Left ventricle myocardium inferior (tissue), 1 donor: ENCODE measurements at places on chromosomes 4 and X. TPM values are rescaled to one million over a fixed set of nuclear protein-coding genes. Genes with fewer than 3 reads are reported as not detected.

- peaks cover 100% of the 10 kb centered on the region for H3K27me3 ChIP-seq
- peaks cover 43% of the 10 kb centered on the region for H3K4me1 ChIP-seq
- H3K4me3 ChIP-seq: peak within 1 kb of the TSS; percentile 63
- peak; percentile 74 for DNase-seq
- H3K36me3 ChIP-seq: no peaks in the 10 kb centered on the region
These were observed at the start of gene PITX2 for GRCh38 chr4:110622841-110623717. Gene PITX2 (minus strand): TSS chr4:110623077. CDS start chr4:110622460, 617 bp downstream.

- no peaks in the 10 kb centered on the region for H3K36me3 ChIP-seq
- H3K27ac ChIP-seq: no peak overlapping the region
- H3K4me3 ChIP-seq: no peak overlapping the region
- no peaks in the 10 kb centered on the region for H3K27me3 ChIP-seq
These were observed 427.9 kb upstream of the SPANXN1 start for GRCh38 chrX:144819406-144819805.

GRCh38 chrX:18672008-18672407 lies at the start of gene RS1:
Gene RS1 (minus strand): TSS chrX:18672108. CDS start chrX:18672068, 40 bp downstream.
- H3K36me3 ChIP-seq: no peaks in the 10 kb centered on the region
- H3K27ac ChIP-seq: no peak within 1 kb of the TSS
- H3K4me1 ChIP-seq: peaks cover 6% of the 10 kb centered on the region
- no peak for DNase-seq

GRCh38 chrX:101171883-101172400 lies 47.6 kb upstream of the DRP2 start:
- DNase-seq: no peak
- H3K36me3 ChIP-seq: no peaks in the 10 kb centered on the region
- no peaks in the 10 kb centered on the region for H3K27me3 ChIP-seq
- no peaks in the 10 kb centered on the region for H3K4me1 ChIP-seq

GRCh38 chr4:15469402-15470127 lies at the start of gene CC2D2A:
Gene CC2D2A (plus strand): TSS chr4:15469882. CDS start chr4:15475933, 6,051 bp downstream.
- peak within 1 kb of the TSS; percentile 71 for H3K4me3 ChIP-seq
- H3K27me3 ChIP-seq: no peaks in the 10 kb centered on the region
- peaks cover 40% of the 10 kb centered on the region for H3K4me1 ChIP-seq
- no peak for DNase-seq
- no peaks in the 10 kb centered on the region for H3K36me3 ChIP-seq

GRCh38 chrX:120790118-120790517 lies 85.5 kb downstream of the CT47B1 start:
- no peak overlapping the region for H3K4me3 ChIP-seq
- DNase-seq: no peak
- H3K27me3 ChIP-seq: no peaks in the 10 kb centered on the region
- peak overlapping the region; percentile 60 for H3K27ac ChIP-seq
- peaks cover 9% of the 10 kb centered on the region for H3K4me1 ChIP-seq

- no peaks in the 10 kb centered on the region for H3K27me3 ChIP-seq
- H3K27ac ChIP-seq: no peak overlapping the region
- no peak overlapping the region for H3K4me3 ChIP-seq
- H3K4me1 ChIP-seq: no peaks in the 10 kb centered on the region
- no peaks in the 10 kb centered on the region for H3K36me3 ChIP-seq
- no peak for DNase-seq
These were observed 91.6 kb upstream of the PLAC1 start for GRCh38 chrX:134749706-134750445.

DNA sequence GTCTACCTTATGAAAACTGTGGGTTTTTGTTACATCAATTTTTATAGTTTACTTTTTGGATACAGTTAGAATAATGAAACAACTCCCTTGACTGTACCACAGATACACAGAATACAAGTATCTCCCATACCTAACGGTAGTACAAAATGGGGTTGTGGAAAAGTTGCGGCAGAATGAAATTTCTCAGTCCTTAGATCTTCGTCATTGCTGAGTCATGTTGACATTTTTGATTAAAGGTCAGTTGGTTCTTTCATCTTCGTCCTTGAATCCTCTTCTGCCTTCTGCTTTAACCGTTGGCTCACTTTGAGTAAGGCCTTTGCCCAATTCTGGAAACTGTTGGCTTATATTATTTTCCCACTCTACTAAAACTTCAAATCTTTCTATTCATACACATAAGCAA lies 75.6 kb downstream of the TRIML1 start:
- H3K4me1 ChIP-seq: no peaks in the 10 kb centered on the region
- no peak for DNase-seq
- H3K27ac ChIP-seq: no peak overlapping the region
- H3K4me3 ChIP-seq: no peak overlapping the region

- no peak for DNase-seq
- H3K4me1 ChIP-seq: no peaks in the 10 kb centered on the region
- H3K36me3 ChIP-seq: no peaks in the 10 kb centered on the region
These were observed 349.8 kb downstream of the OPHN1 start for GRCh38 chrX:68083510-68083909.

DNA sequence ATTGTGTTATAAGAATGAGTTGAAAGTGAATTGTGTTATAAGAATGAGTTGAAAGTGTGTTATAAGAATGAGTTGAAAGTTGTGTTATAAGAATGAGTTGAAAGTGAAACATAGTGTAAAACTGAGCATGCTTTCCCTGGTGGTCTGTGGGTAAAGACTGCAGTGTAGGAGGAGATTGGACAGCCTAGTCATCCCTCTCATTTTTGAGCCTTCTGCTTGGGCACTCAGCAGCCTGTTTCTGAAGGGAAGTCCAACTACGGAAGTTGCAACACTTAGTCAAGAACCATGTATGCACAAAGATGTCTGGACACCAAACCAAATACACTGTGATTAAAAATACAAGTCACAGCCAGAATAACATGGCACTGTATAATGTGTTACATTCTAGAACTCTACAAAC lies 72.6 kb downstream of the ANK2 start:
- H3K27ac ChIP-seq: no peak overlapping the region
- H3K4me1 ChIP-seq: peaks cover under 1% of the 10 kb centered on the region
- H3K4me3 ChIP-seq: no peak overlapping the region
- no peaks in the 10 kb centered on the region for H3K36me3 ChIP-seq

DNA sequence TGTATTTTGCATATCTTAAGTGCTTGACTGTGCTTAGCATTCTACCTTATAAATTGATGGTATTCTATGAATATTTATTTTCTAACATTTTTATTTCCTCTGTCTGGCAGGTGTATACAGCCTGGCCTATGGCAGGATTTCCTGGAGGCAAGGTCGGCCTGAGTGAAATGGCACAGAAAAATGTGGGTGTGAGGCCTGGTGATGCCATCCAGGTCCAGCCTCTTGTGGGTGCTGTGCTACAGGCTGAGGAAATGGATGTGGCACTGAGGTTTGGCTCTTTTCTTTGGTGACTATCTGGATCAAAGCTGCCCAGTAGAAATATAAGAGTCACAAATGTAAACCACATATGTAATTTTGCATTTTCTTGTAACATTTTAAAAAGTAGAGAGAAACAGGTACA lies 6.5 kb upstream of the NUDT6 start:
- DNase-seq: no peak
- H3K4me1 ChIP-seq: peaks cover 6% of the 10 kb centered on the region
- H3K27ac ChIP-seq: no peak overlapping the region
- H3K27me3 ChIP-seq: no peaks in the 10 kb centered on the region

DNA sequence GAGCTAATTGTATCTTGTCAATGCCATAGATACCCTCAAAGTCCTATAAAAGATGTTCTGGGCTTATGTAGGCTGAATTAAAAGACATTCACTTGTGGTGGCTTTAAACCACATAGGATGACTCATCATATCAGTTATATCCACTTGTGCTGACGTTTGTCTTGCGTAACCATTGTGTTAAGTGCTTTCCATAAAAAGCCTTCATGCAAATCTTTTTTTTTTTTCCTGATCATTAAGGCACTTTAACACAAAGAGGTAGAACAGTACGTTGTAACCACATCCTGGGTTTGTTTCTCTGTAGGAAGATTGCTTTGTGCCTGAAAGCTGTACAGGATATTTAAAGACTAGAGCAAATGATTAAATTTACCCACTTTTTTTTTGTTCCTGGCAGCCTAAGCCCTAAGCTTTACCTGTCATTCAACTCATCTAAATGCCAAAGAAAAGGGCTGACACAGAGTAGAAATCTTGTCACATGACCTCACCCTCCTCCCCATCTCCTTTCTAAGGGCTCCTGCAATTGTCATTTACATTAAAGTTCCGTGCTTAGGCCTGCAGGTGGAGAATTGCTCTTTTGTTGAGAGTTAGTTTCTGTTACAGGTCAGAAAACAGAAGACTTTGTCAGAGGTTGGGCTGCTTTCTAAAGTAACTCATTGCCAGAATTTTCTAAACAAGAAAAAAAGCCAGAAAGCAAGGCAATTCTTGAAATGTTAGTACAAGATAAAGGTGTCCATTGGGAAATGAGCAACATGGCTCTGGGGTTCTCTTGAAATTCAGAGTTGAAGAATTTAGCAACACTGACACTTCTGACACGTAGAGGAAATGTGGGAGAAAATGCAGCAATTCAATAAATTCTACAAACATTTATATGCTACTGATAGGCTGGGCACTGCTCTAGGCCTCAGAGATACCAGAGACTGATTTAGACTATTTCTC lies 555.6 kb downstream of the PPARGC1A start:
- no peak for DNase-seq
- peaks cover 11% of the 10 kb centered on the region for H3K4me1 ChIP-seq
- H3K4me3 ChIP-seq: no peak overlapping the region
- peak overlapping the region; percentile 7 for H3K27ac ChIP-seq
- H3K36me3 ChIP-seq: no peaks in the 10 kb centered on the region
- H3K27me3 ChIP-seq: no peaks in the 10 kb centered on the region

DNA sequence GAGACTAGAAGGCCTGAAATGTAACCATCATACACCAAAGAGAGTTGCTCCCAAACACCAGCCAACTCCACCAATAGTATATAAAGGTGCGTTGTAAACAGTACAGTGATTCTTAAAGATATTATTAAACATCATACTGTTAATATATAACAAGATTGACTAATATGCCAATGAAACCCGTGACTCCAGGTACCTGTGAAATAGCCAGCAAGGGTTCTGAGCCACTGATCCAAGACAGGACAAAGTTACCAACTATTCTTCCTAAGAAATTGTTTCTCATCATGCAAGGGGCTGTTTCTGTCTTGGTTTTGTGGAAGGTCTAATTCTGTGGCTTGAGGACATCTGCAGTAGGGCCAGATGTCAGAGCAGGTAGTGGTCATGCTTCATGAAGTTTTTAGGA lies 47.2 kb downstream of the FHL1 start:
- peak overlapping the region; percentile 87 for H3K27ac ChIP-seq
- no peaks in the 10 kb centered on the region for H3K36me3 ChIP-seq
- no peak for DNase-seq
- no peak overlapping the region for H3K4me3 ChIP-seq
- H3K4me1 ChIP-seq: peaks cover 92% of the 10 kb centered on the region
- H3K27me3 ChIP-seq: no peaks in the 10 kb centered on the region

GRCh38 chr4:186205156-186205555 lies 13.8 kb downstream of the CYP4V2 start:
- H3K27me3 ChIP-seq: no peaks in the 10 kb centered on the region
- DNase-seq: no peak
- H3K36me3 ChIP-seq: peaks cover 21% of the 10 kb centered on the region

GRCh38 chr4:107035819-107036583 lies at the start of gene DKK2:
Gene DKK2 (minus strand): TSS chr4:107036313. CDS start chr4:107035591, 722 bp downstream.
- peaks cover 98% of the 10 kb centered on the region for H3K27me3 ChIP-seq
- H3K27ac ChIP-seq: no peak within 1 kb of the TSS
- peaks cover 38% of the 10 kb centered on the region for H3K4me1 ChIP-seq
- no peak for DNase-seq
- H3K4me3 ChIP-seq: peak within 1 kb of the TSS; percentile 56
- H3K36me3 ChIP-seq: no peaks in the 10 kb centered on the region

GRCh38 chr4:8215001-8215427 lies 15.9 kb downstream of the SH3TC1 start:
- H3K36me3 ChIP-seq: peaks cover 22% of the 10 kb centered on the region
- H3K27ac ChIP-seq: no peak overlapping the region
- no peaks in the 10 kb centered on the region for H3K27me3 ChIP-seq
- H3K4me3 ChIP-seq: no peak overlapping the region
- no peak for DNase-seq

DNA sequence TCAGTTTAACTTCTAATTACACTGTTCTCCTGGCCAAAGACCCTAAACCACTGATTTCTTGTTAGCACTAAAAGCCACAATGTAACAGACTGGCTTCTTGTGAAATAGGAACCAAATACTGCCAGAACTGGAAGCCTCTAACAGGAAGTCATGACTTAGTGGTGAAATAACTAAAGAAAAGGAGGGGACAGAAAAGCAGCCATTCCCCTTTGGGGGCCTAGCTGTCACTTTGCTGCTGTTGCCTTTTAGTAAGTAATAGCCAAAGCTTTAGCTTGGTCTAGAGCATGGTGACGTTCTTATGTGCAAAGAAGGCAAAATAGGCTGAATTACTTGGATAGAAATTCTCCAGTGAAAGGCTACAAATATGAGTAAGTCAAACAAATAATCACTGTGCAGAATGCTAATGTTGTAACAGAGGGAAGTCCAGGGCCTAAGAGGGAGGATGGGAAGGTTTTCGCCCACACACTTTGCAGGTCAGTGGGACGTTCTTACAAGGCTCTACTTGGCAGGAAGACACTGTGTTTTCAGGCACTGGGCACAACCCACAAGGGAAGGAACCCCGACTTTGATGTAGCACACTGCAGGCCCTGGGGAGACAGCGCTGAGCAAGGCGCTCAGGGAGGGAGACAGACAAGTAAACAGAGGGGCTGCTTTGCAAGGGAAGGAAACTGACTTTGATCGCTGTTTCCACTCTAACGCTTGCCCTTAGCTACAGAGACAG lies 16.7 kb downstream of the GAB3 start:
- peaks cover 100% of the 10 kb centered on the region for H3K4me1 ChIP-seq
- peak overlapping the region; percentile 15 for H3K4me3 ChIP-seq
- H3K36me3 ChIP-seq: no peaks in the 10 kb centered on the region
- H3K27me3 ChIP-seq: no peaks in the 10 kb centered on the region

- H3K4me1 ChIP-seq: no peaks in the 10 kb centered on the region
- no peak overlapping the region for H3K4me3 ChIP-seq
- no peaks in the 10 kb centered on the region for H3K36me3 ChIP-seq
- peak; percentile 42 for DNase-seq
- no peaks in the 10 kb centered on the region for H3K27me3 ChIP-seq
- peak overlapping the region; percentile 55 for H3K27ac ChIP-seq
These were observed 71.2 kb downstream of the SUPT20HL2 start for GRCh38 chrX:24242649-24243175.

Gene TRIM75
- total RNA-seq: not detected

Gene F9
- not detected for total RNA-seq

Gene COX7B2
- not detected for total RNA-seq

Gene FREM3
- total RNA-seq: not detected

Gene TNIP3
- not detected for total RNA-seq

Gene CT45A10
- total RNA-seq: not detected

Gene TMEM271
- not detected for total RNA-seq
